GM04503 (cell line): ENCODE measurements at places on chromosomes 3 and 15.

DNA sequence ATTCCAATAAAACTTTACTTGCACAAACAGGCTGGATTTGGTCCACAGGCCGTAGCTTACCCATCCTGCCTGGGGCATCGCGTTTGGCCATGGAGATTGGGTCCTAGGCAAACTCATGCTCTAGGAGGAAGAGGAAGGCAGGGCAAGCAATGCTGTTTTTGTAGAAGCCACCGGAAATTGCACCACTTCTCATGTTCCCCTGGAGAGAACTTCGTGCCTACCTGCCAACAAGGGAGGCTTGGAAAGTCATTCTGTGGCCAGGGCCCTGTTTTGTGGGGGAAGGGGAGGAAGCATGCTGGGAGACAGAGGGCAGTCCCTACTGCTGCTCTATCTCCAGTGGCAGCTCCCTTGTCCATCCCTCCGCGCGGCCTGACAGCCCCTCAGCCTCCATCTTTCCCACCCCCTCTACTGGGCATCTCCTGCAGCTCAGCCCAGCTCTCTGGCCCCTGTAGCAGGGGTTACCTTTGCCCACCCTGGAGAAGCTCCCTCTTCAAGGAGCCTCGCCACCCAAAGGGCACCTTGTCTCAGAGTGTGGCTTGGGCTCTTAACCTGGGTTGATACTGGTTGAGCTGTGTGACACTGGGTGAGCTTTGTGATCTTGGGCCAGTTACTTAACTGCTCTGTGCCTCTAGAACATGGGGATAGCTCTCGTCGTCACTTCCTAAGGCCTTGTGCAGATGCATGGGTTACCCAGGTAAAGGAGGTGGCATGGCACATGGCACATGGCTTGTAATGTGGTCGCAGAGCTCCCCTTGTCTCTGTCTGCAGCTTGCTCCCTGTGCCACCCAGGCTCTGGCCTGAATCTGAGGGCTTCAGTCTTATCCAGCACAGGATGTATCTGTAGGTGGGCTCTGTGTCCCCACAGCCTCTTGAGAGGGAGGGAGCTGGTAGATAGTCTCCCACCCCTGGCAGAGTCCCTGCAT lies 6.1 kb downstream of the ABTB1 start:
- no peak for DNase-seq

DNA sequence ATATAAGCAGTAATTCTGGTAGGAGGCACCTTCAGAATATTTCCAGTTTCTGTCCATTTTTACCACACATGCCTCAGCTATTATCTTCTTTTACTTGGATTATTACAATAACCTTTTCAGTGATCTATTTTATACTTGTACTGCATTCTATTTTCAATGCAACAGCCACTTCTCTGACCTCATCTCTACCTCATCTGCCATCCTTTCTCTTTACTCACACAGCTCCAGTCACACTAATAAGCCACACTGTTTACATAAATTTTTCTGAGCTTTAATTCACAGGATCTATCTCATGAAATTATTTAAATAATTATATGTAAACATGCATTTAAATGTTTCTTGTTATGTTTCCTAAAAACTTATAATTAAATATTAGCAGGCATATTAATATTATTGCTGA lies 47.3 kb upstream of the BCHE start:
- no peak for DNase-seq

DNA sequence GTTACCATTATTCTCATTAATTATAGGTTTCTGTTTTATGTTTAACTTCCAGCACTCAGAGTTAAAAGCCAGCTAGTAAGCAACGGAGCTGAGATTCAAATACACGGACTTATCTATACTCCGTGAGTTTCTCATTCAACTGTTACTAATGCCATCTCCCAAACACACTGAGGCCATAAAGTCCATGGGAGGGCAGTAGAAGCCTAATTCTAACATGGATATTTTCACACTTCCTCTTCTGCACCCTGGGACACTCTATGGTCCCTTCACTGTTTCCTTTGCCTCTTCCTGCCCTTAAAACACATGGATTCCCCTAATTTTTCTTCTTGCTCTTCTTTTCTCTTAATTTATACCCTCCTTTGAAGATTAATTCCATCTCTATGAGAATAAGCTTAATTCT lies 245.0 kb downstream of the KLF13 start:
- DNase-seq: no peak

DNA sequence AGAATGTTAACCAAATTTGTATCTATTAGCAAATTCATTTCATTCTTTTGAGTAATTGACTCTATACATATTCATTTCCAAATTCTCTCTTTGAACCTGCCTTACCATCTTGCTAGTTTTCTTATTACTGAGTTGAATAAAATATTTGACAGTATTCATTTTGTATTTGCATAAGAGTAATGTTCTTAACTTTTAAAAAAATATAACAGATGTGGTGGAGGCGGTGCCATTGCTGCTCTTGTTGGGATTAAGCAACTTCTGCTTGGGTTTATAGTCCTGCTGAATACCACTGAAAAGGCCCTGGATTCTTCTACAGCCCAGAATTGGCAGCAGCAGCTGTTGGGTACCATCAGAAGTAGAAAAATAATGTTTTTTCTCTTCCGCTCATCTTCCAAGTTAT lies 148.9 kb upstream of the PEX5L start:
- no peak for DNase-seq

GRCh38 chr3:36455406-36455805 lies 75.1 kb downstream of the STAC start:
- no peak for DNase-seq

DNA sequence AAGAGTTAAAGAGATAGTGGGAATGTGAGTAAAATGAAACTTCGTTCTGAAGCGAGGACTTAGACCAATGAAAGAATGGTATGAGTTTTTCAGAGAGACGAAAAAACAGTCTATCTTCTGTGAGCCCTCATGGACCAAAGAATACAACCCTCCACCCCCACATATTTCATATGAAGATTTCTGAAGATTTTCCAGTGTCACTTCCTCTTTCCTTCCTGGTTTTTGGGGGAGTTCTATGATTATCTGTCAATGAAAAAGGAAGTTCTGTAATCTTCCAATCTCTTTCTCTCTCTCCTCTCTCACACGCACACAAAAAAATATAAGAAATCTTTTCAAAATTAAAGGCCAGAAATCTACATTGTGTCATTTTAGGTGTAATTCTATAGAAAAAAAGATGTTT lies 27.7 kb downstream of the CMSS1 start:
- DNase-seq: no peak

DNA sequence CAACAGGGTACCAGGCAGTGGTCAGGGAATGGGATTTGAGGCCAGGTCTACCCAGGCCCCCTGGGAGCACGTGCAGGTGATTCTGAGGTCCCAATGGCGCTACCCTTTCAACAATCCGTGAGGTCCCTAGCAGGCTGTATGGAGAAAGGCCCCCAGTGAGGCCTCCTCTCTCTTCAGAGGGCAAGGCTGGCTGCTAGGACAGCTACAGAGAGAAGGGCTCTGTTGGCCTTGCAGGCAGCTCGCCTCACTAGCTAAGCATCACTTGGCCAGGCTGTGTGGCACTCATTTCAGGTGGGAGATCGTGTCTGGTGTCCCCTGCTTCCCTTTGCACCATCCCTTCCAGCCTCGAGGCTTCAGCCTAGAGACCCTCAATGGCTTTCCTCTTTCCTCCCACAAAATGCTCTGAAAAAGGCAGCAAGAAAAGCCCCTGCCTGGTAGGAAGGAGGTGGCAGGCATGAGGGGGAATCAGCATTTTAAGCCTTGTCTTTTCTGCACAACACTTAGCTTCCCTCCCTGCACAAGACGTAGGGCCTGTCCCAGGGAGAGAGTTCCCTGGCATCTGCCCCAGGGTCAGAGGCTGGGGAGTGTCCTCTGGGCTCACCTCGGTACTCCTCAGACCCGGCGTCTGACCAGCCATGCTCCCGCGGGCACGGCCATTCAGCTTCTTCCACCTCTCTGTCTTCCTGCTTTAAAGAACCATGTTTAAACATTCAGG lies 111.8 kb downstream of the ASB7 start:
- no peak for DNase-seq

DNA sequence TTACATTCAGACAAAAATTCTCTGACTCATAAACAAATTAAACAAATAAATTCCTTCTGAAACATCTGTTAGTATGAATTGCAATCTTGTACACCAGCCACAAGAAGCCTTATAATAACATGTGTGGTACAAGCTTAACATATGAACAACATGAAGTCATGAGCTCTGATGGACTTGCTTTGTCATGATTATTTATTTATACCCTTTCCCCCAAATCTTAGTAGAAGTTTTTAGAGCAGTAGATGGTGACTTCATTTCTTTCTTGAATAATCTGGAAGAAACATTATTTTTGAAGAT lies 633.4 kb downstream of the EPHA3 start:
- DNase-seq: no peak

GRCh38 chr3:41653571-41654239 lies 308.2 kb downstream of the ULK4 start:
- DNase-seq: no peak

GRCh38 chr3:187871204-187871591 lies 125.9 kb upstream of the BCL6 start:
- DNase-seq: no peak

- DNase-seq: no peak
Observed at GRCh38 chr15:67823314-67824196, 1.8 kb upstream of the SKOR1 start.

DNA sequence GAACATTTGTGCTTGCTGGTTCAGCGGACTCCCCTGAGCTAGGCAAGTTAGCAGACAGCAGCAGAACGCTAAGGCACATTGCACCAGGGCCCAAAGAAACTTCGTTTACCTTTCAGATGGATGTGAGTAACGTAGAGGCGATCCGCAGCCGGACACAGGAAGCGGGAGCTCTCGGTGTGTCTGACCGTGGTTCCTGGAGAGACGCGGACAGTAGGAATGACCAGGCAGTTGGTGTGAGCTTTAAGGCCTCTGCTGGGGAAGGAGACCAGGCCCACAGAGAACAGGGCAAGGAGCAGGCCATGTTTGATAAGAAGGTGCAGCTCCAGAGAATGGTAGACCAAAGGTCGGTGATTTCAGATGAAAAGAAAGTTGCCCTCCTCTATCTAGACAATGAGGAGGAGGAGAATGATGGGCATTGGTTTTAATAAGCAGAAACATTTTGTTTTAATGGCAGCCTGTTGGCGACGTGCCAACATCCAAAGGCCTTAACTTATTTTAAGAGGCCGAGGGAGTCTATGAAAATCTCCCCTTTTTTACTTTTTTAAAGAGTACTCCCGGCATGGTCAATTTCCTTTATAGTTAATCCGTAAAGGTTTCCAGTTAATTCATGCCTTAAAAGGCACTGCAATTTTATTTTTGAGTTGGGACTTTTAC lies 27.9 kb downstream of the SYNM start:
- DNase-seq: no peak

DNA sequence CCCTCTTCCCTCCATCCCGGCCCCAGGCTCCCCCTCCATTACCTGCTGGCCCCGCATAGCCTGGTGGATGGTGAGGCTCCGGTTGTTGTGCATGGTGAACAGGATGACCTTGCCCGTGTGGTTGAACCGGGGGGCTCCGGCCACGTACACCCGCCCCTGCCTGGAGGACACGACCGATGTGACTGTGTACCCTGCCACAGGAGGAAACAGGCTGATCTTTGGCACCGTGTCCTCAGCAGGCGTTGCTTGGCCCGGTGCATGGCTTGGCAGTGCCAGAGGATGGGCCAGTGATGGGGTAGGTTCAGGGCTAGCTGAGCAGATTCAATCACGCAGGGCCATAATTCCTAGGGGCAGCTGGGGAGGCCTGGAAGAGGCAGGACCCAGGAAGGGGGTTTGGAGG lies 58.1 kb downstream of the FEM1B start:
- no peak for DNase-seq

GRCh38 chr15:88498996-88499395 lies 31.5 kb downstream of the MRPS11 start:
- no peak for DNase-seq

- no peak for DNase-seq
Observed at GRCh38 chr3:2589336-2589969, 490.8 kb downstream of the CNTN4 start.

GRCh38 chr3:11187681-11188080 lies 33.4 kb downstream of the HRH1 start:
- no peak for DNase-seq

DNA sequence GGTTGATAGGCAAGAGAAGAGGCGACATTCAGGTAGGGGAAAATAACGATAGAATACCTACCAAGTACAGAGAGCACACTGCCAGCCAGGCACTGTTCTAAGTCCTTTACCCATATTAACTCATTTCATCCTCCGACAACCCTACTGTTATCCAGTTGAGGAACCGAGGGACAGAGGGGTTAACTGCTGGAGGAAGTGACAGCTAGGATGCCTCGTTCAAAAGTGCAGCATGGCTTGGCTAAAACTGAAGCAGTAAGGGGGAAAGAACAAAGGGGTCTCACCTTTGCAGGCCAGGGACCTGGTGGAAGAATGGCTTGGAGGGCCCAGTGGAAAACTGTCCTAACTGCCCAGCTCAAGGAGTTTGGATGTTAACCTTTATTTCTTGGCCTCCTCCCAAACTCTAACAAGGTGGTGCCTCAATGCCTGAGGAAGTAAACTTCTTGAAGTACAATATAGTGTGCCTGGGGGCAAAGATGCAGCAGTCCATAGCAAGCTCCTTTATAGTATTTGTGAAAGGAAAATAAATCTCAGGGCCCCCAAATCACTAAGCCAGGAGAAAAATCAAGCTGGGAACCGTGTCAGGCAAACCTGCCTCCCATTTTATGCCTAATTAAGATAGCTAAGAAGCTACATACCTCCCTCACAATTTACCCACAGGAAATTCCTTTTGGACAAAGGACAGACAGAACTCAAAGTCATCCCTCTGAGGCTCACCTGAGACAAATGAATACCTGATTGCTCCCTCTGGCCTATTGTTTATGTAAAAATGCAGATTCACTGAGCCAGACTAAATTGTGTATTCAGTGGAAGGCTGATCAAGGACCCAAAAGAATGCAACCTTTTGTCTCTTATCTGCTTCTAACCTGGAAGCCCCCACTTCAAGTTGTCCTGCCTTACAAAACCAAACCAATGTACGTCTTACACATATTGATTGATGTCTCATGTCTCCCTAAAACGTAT lies 1.6 kb upstream of the ITGB5 start:
- no peak for DNase-seq

GRCh38 chr3:42340466-42340865 lies 69.9 kb downstream of the LYZL4 start:
- DNase-seq: no peak

- DNase-seq: no peak
Observed at GRCh38 chr3:47019201-47019600, 39.7 kb downstream of the NBEAL2 start.

GRCh38 chr15:57537072-57537471 lies 54.6 kb upstream of the MYZAP start:
- DNase-seq: peak; percentile 85

GRCh38 chr3:149366941-149367840 lies 10.3 kb downstream of the TM4SF1 start:
- DNase-seq: no peak

- DNase-seq: no peak
Observed at GRCh38 chr3:64440498-64440897, 215.2 kb upstream of the PRICKLE2 start.

- no peak for DNase-seq
Observed at GRCh38 chr15:69658411-69658945, 205.9 kb downstream of the RPLP1 start.

GRCh38 chr3:38157595-38157994 lies 7.7 kb upstream of the OXSR1 start:
- no peak for DNase-seq

GRCh38 chr3:45224824-45225464 lies 1.1 kb downstream of the TMEM158 start:
- DNase-seq: no peak
